Activated CD8-positive, alpha-beta memory T cell treated with anti-CD3 and anti-CD28 coated beads, Interleukin-2, amount 10 ng/mL, durations not matched to agents 7 days and 5 days (primary cell): ENCODE measurements at places on chromosomes 4 and X.

- no peaks in the 10 kb centered on the region for H3K4me1 ChIP-seq
- H3K27me3 ChIP-seq = no peaks in the 10 kb centered on the region
- no peak overlapping the region for H3K27ac ChIP-seq
- H3K4me3 ChIP-seq = no peak overlapping the region
- no peak for DNase-seq
Observed at GRCh38 chr4:19386786-19387185, 864.9 kb upstream of the SLIT2 start.

DNA sequence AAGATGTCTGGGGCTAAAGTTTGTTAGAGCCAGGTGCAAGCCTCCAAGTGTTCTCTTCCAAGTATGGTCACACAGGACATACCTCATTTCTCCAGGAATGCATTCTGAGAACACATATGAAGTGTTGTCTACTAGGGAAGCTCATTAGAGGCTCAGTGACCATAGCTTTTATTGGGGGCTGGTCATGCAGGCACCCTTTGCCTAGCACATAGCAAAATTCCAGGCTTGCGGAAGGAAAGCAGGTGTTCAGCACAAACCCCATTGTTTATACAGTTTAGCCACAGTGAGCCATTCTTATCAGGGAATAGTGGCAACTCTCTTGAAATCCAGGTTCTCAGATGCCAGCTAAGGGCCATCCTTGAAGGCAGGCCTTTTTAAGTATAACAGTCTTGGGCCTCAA lies 339.4 kb upstream of the ZCCHC13 start:
- DNase-seq = no peak
- peaks cover 6% of the 10 kb centered on the region for H3K4me1 ChIP-seq
- no peak overlapping the region for H3K4me3 ChIP-seq
- H3K27ac ChIP-seq = no peak overlapping the region
- H3K36me3 ChIP-seq = peaks cover 16% of the 10 kb centered on the region

DNA sequence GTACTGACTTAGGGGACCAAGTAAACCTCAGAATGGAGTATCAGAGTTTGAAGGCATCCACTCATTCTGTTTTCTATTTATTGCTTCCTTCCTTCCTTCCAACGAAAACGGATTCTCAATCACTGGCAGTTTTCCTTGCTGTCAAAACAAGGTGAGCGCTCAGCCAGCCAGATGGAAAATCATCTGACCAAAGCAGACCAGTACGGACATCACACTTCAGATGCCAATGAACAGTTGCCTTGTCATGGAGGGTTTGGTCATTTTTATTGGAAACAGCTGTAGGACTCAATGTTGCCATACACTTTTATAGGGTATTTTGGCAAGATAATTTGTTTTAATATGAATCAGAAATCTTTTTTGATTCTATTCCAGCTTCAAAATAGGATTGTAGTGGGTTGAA lies 16.6 kb downstream of the GEMIN8 start:
- no peak for DNase-seq
- no peaks in the 10 kb centered on the region for H3K27me3 ChIP-seq
- peaks cover 18% of the 10 kb centered on the region for H3K36me3 ChIP-seq

- H3K4me1 ChIP-seq = no peaks in the 10 kb centered on the region
- no peak for DNase-seq
- no peaks in the 10 kb centered on the region for H3K27me3 ChIP-seq
Observed at GRCh38 chr4:163747886-163748285, 253.4 kb downstream of the TMA16 start.

- H3K4me1 ChIP-seq = peaks cover 67% of the 10 kb centered on the region
- DNase-seq = no peak
- peaks cover 12% of the 10 kb centered on the region for H3K36me3 ChIP-seq
- H3K4me3 ChIP-seq = no peak overlapping the region
Observed at GRCh38 chrX:19731307-19731820, 156.0 kb downstream of the SH3KBP1 start.

GRCh38 chr4:56475917-56476316 lies 8.5 kb downstream of the SRP72 start:
- peaks cover 13% of the 10 kb centered on the region for H3K4me1 ChIP-seq
- peak overlapping the region; percentile 64 for H3K27ac ChIP-seq
- H3K27me3 ChIP-seq = no peaks in the 10 kb centered on the region
- no peak for DNase-seq
- peaks cover 59% of the 10 kb centered on the region for H3K36me3 ChIP-seq

- no peak overlapping the region for H3K4me3 ChIP-seq
- H3K27ac ChIP-seq = no peak overlapping the region
- H3K4me1 ChIP-seq = no peaks in the 10 kb centered on the region
- H3K27me3 ChIP-seq = no peaks in the 10 kb centered on the region
- peaks cover 12% of the 10 kb centered on the region for H3K36me3 ChIP-seq
- DNase-seq = no peak
Observed at GRCh38 chr4:146443525-146443924, 78.2 kb downstream of the SLC10A7 start.

GRCh38 chrX:154374313-154375155 lies at the start of gene FLNA:
TSS of gene FLNA (minus strand) at chrX:154374634. CDS start at chrX:154371245, 3,389 bp downstream.
- peak; percentile 48 for DNase-seq
- H3K4me3 ChIP-seq = peak within 1 kb of the TSS; percentile 81
- peaks cover 25% of the 10 kb centered on the region for H3K4me1 ChIP-seq
- H3K27me3 ChIP-seq = no peaks in the 10 kb centered on the region

DNA sequence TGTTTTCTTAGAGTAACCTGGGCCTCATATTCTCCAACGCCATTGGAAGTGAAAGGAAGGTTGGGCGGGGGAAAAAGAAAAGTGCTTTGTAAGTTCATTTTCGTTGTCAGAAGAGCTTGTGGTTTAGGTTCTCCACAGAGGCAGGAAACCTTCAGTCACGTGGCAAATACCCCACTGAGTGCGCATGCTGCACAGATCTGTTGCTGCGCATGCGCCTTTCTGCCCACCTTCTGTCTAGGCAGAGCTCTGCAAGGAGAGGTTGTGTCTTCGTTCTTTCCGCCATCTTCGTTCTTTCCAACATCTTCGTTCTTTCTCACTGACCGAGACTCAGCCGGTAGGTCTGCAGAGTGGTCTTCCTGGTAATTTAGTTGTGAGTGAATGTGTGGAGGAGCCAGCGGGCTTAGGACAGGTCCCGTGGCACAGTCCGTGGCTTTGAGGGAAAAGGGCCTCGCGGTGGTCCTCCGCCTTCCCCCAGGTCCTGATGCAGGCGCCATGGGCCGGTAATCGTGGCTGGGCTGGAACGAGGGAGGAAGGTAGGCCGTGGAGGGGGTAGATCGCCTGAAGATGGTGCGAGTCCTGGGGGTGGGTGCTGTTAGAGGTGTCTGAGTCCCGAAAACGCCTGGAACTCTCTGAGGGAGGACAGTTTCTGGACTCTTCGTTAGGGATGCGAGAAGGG lies at the start of gene PAGE5:
TSS of gene PAGE5 (plus strand) at position 228 of the 676 bp plus-strand sequence. CDS start 1,037 bp downstream, outside the sequence.
- peaks cover 2% of the 10 kb centered on the region for H3K27me3 ChIP-seq
- peaks cover 1% of the 10 kb centered on the region for H3K4me1 ChIP-seq
- DNase-seq = peak; percentile 36
- H3K27ac ChIP-seq = no peak within 1 kb of the TSS
- no peaks in the 10 kb centered on the region for H3K36me3 ChIP-seq

- no peak for DNase-seq
- H3K4me1 ChIP-seq = no peaks in the 10 kb centered on the region
- H3K27me3 ChIP-seq = no peaks in the 10 kb centered on the region
- H3K27ac ChIP-seq = no peak overlapping the region
- H3K4me3 ChIP-seq = no peak overlapping the region
Observed at GRCh38 chrX:95995583-95995982, 689.1 kb upstream of the DIAPH2 start.

- H3K4me3 ChIP-seq = peak overlapping the region; percentile 99
- H3K36me3 ChIP-seq = peaks cover 38% of the 10 kb centered on the region
- H3K27ac ChIP-seq = peak overlapping the region; percentile 100
- H3K4me1 ChIP-seq = peaks cover 29% of the 10 kb centered on the region
Observed at GRCh38 chrX:48575642-48576041, 1.4 kb downstream of the RBM3 start.

DNA sequence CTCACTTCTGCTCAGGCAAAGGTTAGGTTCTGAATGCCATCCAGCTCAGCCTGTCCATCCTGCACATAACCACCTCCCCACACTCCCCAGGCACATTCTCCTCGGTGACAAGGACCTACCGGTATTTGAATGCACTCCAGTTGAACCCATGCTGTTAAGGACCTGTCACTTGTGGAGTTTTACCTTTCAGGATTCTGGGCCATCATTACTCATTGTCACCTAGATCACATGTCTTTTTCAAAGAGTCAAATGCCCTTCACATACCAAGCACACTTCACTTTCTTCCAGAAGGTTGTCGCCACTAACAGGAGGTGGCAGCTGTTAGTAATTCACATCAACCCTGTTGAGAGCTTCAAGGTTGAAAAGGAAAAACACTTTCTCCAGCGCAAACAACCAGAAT lies 218.3 kb downstream of the SOWAHB start:
- DNase-seq = no peak
- no peak overlapping the region for H3K4me3 ChIP-seq
- peaks cover 45% of the 10 kb centered on the region for H3K27me3 ChIP-seq
- no peaks in the 10 kb centered on the region for H3K4me1 ChIP-seq

- no peak for DNase-seq
- no peaks in the 10 kb centered on the region for H3K27me3 ChIP-seq
- H3K27ac ChIP-seq = no peak overlapping the region
- H3K36me3 ChIP-seq = no peaks in the 10 kb centered on the region
Observed at GRCh38 chr4:8910100-8910821, 38.6 kb upstream of the HMX1 start.

GRCh38 chr4:106624671-106625070 lies 256.1 kb upstream of the GIMD1 start:
- no peaks in the 10 kb centered on the region for H3K27me3 ChIP-seq
- H3K4me3 ChIP-seq = no peak overlapping the region
